Thymus (tissue), 14 donors: ENCODE measurements at places on chromosomes 5 and 9. TPM values are rescaled to one million over a fixed set of nuclear protein-coding genes. Genes with fewer than 3 reads are reported as not detected.
A peak's percentile ranks its signal among the peaks of the same experiment; 100 is the strongest.

GRCh38 chr9:4986783-4987182 is 1.7 kb downstream of the JAK2 start:
- DNase-seq = no peak

- DNase-seq = no peak
Measured at GRCh38 chr9:93659837-93660177, 83.4 kb downstream of the PHF2 start.

GRCh38 chr5:56106837-56107236 is 112.1 kb upstream of the IL6ST start:
- no peak for DNase-seq

DNA sequence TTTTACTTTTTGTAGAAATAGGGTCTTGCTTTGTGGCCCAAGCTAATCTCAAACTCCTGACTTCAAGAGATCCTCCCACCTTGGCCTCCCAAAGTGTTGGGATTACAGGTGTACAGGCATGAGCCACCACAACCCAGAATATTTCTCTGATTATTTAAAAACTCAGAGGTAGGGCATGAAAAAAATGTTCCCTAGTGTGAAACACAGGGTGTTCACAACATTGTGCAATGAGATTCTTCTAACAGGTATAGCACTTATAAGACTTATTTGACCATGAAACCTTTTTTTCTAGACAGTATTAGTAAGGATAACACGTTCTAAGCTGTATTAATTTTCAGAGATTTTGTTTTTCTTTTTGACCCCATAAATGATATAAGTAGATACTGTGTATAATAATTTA is 13.1 kb upstream of the PTGER4 start:
- no peak for DNase-seq

The HBEGF gene
- 4.2 TPM for polyA plus RNA-seq

DNA sequence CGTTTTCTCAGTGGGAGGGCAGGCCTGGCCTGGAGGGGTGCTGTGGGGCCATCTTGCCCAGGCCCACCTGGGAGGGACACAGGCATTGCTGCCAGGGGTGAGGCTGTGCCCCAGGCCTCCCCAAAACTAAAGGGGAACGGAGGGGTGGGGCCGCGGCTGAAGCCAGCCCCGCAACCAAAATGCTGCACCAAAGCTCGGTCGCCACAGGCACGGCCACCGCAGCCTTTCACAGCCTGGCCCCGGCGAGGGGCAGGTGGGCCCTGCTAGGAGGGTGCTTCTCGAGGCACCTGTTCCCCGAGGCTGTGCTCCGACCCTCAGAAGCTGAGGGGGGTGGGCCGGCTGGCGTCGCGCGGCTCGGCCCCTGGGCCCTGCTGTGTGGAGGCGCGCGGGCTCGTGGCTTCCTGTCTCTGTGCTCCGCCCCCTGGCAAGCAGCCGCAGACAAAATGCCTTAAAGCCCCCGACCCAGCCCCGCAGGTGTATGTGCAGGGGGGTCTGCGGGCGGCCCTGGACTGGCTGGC is 57.6 kb downstream of the JAK2 start:
- no peak for DNase-seq

DNA sequence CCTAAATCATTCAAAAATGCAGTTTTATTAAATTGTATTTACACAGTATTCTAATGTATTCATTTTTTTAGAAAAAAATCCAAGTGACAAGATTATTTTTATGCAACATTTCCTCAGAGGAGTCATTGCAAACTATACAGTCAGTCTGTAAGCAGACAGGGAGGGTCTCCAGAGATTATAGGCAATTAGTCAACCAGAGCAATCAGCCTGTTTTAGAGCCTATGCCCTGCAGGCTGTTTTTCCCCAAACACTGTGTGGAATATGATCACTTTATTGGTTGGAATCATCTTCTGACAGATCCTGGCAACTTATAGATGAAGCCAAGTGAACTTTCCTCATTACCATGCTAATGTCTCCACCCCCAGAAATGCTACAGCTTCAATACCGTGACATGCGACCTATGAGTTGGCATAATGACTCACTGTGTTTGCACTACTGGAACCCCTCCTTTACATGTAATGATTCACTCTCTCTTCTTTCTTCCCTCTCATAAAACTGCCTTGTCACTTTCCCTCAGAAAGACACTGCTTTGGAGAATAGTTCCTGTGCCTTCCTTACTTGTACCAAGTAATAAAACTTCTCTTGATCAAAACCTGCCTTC is 577.7 kb upstream of the FTMT start:
- no peak for DNase-seq

DNA sequence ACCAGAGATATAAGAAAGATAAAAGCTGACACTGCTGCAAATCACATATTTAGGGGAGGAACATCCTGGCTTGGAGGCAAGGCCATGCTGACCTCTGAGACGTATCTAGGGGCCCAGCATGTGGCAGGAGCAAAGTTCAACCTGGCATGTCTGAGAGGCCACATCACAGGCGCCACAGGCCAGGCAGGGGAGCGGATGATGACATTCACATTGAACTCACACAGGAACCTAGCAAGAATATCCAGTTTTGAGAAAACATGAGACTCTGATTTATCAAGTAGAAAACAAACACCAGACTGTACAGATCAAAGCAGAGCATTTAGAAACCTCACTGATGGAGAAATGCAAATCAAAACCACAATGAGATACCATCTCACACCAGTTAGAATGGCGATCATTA is 64.2 kb upstream of the STK32A start:
- no peak for DNase-seq

- DNase-seq = peak; percentile 28
Measured at GRCh38 chr5:55991768-55992486, 2.8 kb downstream of the IL6ST start.

The TXNDC8 gene
- 0.02 TPM for polyA plus RNA-seq

The DMRT3 gene
- polyA plus RNA-seq = 0.21 TPM

DNA sequence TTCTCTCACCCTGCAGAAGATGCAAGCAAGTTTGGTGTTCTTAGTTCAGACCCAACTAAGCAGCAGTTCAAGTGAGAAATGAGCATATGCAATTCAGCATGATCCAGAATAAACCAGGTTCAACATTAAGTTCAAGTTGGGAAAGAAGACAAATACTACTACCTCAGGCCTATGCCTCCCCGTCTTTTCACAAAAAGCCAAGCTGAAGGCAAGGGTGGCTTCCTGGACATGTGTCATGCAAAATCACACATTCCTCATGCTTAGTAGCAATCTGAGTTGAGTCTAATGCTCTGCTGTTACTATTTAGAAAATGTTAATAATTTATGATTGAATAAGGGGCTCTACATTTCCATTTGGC is 453.4 kb upstream of the GRAMD2B start:
- no peak for DNase-seq

GRCh38 chr9:20478786-20479185 is 143.5 kb downstream of the MLLT3 start:
- no peak for DNase-seq

The RNF183 gene
- polyA plus RNA-seq = 0.46 TPM

GRCh38 chr5:87103616-87104287 is 163.9 kb upstream of the RASA1 start:
- no peak for DNase-seq

GRCh38 chr5:125295405-125295872 is 549.0 kb upstream of the ZNF608 start:
- DNase-seq = no peak

The SKP1 gene
- 387 TPM for polyA plus RNA-seq

The GPR150 gene
- 0.89 TPM for polyA plus RNA-seq

The PHYHD1 gene
- polyA plus RNA-seq = 25.6 TPM

The PKD2L2 gene
- polyA plus RNA-seq = 0.07 TPM

- peak; percentile 56 for DNase-seq
Measured at GRCh38 chr9:81827616-81828296, 100.5 kb upstream of the SPATA31D4 start.

DNA sequence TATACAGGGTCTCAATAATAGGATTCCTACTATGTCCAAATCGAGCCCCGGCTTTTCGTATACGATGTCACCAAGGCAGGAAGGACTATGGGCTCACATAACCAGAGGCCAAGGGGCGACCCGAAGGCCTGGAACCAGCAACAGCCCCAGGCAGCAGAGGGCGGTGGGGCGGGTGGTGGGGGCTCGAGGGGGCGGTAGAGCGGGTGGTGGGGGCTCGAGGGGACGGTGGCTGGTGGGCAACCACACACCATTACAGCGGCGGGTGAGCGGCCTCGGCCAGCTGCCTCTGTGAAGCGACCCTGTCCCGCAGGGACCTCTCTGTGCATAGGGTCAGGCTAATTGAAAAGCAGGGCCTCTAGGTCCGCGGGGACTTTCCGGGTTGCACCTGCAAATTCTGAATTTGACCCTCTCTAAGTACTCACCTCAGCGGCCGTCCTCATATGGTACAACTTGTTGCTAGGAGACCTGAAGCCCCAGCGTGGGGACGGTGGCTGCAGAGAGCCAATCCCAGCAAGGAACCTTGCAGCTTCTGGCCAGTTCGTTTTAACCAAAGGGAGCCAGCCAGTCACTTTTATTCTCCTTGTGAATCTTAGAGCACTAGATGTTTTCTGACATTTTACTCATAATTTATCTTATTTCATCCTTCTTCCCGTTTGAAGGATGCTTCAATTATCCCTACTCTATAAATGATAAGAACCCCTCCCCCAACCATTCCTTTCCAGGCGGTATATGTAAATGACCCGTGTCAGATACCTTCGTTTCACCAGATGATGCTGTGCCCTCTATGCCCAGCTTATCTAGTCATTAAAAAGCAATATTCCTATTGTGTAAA is at the start of gene NME5:
TSS of gene NME5 (minus strand) at position 480 of the 832 bp plus-strand sequence. CDS start 648 bp downstream, outside the sequence.
- no peak for DNase-seq

The MSX2 gene
- 0.41 TPM for polyA plus RNA-seq

The WWC1 gene
- polyA plus RNA-seq = 6.0 TPM

DNA sequence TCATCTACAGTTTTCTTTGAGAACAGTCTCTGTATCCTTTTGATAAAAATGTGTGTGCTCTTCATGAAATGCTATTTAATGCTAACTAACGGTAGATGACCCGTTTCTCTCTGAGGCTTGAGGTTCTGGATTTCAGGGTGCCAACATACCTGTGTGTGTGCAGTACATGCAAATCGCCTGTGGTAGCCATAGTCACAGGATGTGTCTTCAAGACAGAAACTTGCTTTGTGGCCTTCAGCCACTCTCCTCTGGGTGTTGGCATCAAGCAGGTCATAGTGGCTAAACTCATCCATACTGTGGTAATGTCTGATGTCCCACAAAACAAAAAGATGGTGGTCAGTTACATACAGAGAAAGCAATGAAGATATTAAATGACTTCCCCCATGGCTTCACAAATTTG is 4.2 kb downstream of the LOX start:
- no peak for DNase-seq

The GPR151 gene
- polyA plus RNA-seq = 0.07 TPM

DNA sequence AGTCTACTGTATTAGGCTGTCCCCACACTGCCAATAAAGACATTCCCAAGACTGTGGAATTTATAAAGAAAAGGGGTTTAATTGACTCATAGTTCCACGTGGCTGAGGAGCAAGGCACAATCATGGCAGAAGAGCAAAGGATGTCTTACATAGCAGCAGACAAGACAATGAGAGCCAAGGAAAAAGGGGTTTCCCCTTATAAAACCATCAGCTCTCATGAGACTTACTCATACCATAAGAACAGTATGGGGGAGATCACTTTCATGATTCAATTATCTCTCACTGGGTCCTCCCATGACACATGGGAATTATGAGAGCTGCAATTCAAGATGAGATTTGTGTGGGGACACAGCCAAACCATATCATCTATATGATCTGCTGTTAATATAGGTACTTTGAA is 14.8 kb upstream of the FSTL4 start:
- no peak for DNase-seq

DNA sequence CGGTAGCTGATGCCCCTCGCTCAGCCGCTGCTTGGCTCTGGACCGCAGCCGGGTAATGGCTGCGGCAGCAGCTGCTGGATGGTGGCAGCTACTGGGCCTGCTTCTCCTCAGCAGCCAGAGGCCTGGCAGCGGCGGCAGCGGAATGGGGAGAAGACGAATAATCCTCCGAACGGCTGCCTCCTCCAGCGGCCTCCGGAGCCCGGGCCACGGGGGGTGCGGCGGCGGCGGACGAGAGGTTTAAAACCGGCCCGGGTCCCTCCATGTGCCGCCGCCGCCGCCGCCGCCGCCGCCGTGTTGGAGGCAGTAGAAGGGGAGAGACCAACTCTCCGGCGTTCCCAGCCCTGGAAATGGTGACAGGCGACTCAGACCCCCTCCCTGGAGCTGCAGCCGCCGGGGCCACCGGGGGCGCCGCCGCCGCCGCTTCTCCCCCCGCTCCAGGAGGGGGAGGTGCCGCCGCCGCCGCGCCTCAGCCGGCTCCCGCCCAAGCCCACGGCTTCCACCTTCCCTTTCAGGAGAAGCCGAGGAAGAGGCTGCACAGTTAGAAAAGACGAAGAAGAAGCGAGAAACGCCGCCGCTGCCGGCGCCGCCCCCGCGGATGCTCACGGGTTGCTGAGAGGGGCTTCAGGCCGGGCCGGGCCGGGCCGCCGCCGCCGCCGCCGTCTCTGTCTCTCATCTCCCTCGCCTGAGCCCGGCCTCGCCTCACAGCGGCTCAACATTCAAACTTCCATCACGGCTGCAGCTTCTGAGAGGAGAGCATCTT is 118.4 kb upstream of the PRSS3 start:
- no peak for DNase-seq

- no peak for DNase-seq
Measured at GRCh38 chr5:168366116-168366515, 74.7 kb downstream of the WWC1 start.

The NME5 gene
- polyA plus RNA-seq = 4.3 TPM

- no peak for DNase-seq
Measured at GRCh38 chr9:4547016-4547415, 56.7 kb downstream of the SLC1A1 start.

The STKLD1 gene
- polyA plus RNA-seq = 1.5 TPM

GRCh38 chr9:95413793-95414192 is 96.3 kb upstream of the FANCC start:
- no peak for DNase-seq

DNA sequence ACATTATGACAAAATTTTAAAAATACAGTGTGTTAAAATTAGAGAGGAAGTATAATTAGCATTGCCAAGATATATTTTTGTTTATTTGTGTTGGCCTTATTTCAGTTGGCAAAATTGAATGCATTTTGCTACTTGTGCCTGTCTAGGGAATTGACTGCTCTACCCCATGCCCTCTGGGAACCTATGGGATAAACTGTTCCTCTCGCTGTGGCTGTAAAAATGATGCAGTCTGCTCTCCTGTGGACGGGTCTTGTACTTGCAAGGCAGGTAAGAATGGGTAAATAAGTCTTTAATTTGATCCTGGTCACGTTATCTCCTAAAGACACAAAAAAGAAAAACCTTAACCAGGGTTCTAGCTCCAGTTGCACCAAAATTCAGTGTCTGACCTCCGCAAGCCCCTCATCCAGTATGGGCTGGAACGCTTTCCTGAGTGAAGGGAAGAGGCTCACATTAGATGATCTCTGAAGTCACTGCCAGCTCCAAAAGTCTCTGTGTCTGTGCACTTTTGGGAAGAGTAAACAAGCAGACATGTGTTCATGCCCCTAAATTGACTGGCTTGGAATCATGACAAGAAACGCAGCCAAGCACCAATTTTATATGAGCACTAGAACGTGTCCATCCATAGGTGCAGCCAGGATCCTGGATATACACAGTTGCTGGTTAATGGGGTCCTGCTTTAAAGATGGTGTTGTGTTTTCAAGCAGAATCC is 98.3 kb upstream of the PRRC1 start:
- DNase-seq = no peak

The SPARC gene
- polyA plus RNA-seq = 183 TPM

The SLC46A2 gene
- 0.98 TPM for polyA plus RNA-seq

- DNase-seq = no peak
Measured at GRCh38 chr9:127921557-127922120, 4.8 kb upstream of the ST6GALNAC4 start.

GRCh38 chr9:10773136-10773535 is 160.3 kb upstream of the PTPRD start:
- no peak for DNase-seq

- DNase-seq = no peak
Measured at GRCh38 chr9:33435821-33436277, 11.5 kb downstream of the AQP3 start.
